ENCODE measurements at places on chromosomes 11 and 22.

DNA sequence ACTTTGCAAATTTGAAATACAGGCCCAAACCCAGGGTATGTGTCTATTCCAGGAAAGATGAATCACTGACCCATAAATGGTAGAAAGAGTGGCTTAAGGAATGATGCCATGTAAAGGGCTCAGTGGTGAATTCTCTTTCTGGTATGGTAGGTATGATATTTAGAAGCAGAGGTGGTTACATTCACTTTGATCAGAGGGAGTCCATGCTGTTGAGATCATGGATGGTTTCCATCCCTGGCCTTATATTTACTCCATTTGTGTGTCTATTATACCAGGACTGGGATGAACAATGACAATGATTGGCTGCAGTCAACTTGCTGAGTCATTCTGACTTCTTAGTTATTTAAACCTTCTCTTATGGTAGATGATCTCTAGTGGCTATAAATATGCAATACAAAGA, 419.8 kb upstream of the LRRC4C start:
- DNase-seq, result no peak

- DNase-seq, result no peak
These were observed 39.0 kb downstream of the SLCO2B1 start for GRCh38 chr11:75189911-75190310.

DNA sequence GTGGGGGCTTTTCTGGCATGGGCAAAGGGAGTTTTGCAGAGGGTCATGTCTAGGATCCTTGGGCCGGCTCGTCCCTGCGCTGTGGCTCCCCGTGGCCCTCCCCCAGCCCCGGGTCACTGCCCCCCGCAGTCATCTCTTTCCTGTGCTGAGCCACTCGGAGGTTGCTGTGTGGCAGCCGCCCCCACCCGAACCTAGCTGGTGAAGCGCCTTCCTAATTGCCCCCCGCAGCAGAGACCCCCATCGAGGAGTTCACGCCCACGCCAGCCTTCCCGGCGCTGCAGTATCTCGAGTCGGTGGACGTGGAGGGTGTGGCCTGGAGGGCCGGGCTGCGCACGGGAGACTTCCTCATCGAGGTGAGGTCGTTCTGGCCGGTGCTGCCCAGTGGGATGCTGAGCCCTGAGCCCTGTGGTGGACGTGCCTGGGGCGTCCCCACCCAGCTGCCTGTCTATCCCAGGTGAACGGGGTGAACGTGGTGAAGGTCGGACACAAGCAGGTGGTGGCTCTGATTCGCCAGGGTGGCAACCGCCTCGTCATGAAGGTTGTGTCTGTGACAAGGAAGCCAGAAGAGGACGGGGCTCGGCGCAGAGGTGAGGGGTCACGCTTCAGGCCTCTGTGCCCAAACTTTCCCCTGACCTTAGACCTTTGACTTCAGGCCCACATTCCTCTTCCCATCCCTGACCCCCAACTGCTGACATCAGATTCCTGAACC, 32.0 kb downstream of the SHANK3 start:
- no peak for DNase-seq

DNA sequence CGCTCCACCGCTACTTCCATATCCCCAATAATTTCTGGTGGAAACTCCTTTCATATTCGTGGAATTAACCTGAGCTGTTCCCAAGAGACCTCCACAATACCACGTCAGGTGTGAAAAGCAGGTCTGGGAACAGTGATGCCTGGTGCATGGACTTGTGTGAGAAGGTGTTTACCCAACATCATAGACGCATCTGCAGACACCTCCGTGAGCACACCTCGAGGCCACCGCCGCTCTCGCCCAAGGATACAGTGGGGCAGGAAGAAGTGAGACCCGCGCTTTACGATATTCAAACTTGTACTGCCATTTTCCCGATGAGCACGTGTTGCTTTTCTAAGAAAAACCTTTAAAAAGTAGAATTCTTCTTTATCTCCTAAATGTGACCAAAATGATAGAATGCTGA, 8.2 kb downstream of the PHF21B start:
- DNase-seq, result no peak

DNA sequence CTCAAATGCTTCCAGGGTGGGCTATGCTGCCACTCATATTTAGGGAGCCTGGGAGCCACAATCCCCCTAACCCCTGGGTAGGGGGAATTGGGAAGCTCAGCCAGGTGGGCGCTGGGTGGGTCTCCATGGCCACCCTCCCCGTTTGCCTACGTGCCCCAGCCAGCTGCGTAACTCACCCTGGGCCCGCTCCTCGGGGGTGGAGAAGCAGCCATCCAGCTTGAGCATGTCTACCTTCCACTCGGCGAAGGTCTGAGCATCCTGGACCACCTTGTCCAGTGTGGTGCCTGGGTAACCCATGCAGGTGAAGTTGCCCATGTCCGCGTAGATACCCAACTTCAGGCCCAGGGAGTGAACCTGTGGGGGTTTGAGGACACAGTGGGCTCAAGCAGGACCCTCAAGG, 3.7 kb downstream of the NAGA start:
- no peak for DNase-seq

Data from uterus (tissue), 4 donors.